ENCODE measurements at places on chromosomes 13 and 19. TPM values are rescaled to one million over a fixed set of nuclear protein-coding genes. Genes with fewer than 3 reads are reported as not detected.

GRCh38 chr13:55576389-55576788 is 1564.3 kb upstream of the PRR20A start:
- no peak for DNase-seq

LRRC4B gene
- 12.6 TPM for polyA plus RNA-seq

FFAR3 gene
- polyA plus RNA-seq, result 0.31 TPM

ODAD3 gene
- polyA plus RNA-seq, result 1.5 TPM

DNA sequence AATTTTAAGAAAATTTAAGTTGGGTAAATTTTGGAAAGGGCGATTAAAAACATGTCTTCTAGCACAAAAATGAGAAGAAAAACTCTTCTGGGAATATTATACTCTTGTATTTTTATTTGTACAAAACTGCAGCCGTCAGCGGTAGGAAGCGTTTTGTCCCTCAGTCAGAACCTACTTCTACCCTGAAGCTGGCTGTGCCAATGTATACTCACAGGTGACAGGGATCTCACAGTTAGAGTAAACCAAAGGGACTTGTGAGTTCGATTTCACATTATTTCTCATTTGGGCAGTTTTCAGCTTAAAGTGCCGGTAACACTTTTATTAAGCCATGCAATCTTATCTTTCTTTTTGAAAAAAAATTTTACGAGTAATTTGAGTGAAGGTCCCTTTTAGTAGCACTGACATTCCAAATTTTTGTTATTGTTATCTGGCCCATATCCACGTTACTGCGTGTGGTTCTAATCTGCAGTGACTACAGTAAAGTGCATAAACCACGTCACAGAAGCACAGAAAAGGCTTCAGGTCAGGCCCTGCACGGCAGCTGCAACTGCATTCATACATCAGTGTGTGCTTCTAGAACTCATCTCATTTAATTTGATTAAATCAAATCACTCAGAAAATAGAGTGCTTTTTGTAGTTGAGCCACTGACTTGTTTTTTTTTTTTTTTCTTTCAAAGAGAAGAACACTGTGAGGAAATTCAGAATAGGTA is 387.3 kb downstream of the LIG4 start:
- no peak for DNase-seq

GRCh38 chr19:33458807-33459206 is 62.8 kb downstream of the PEPD start:
- DNase-seq, result no peak

GRCh38 chr19:17020385-17020784 is 6.2 kb downstream of the CPAMD8 start:
- no peak for DNase-seq

DNA sequence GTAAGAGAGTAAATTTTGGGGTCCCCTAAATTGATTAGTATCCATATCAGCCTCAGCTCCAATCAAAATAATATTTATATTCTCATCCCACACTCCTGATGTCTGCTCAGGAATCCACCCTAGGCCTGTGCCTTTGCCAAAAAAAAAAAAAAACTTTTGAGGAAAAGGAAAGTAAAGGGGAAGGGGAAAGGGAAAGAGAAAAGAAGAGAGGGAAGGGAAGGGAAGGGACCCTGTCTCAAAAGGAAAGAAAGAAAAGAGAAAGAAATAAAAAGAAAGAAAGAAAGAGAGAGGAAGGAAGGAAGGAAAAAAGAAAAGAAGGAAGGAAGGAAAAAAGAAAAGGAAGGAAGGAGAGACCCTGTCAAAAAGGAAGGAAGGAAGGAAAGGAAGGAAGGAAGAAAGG is 91.8 kb upstream of the CACNA1A start:
- no peak for DNase-seq

DNA sequence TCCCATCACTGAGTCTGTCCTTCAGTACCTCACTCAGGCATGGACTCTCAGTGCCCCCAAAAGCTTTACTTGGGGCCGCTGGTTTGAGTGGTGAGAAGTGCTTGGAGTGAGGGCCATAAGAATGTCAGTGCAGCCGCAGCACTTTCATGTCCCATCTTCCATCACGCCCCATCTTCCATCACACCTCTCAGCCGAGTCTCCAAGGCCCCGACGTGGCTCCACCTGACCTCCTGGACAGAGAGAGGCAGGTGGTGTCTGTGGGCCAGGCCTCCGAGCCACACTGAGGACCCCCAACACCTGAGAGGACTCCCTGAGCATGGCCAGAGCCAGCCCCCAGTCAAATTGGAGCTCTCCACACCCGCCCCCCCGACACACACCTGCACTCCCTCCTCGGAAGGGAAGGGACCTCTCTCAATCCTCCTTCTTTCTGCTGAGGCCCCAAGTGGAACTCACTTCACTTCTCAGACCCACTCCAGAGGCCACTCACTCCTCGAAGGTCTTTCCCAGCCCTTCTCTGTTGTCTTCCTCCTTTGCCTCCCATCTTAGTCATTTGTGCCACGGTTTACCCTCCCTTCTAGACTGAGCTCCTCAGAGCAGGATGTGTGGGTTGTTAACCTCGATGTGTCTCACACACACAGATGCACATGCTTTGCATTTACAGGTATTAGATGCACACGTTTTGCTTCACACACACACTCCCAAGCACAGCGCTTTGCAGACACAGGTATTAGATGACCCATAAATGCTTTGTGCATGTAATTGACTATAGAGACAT is 65.7 kb upstream of the ATP12A start:
- no peak for DNase-seq

CYP4F3 gene
- 0.15 TPM for polyA plus RNA-seq

WDR62 gene
- 4.7 TPM for polyA plus RNA-seq

KCNN4 gene
- polyA plus RNA-seq, result 1.5 TPM

LIN7B gene
- 6.7 TPM for polyA plus RNA-seq

DNA sequence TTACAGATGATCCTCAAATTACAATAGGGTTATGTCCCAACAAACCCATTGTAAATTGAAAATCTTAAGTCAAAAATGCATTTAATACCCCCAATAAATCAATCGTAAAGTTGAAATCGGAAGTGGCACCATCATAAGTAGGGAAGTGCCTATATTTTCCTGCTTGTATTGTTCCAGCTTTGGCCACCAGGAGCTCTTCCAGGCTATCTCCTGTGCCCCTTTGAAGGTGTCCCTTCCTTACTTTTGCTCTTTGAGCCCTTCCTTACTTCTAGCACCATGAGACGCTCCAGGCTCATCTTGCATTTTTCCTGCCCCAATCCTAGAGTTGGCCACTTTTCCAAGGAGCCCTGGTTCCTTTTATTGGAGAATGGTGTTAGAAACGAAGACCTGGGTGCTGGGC is 163.0 kb upstream of the TSC22D1 start:
- no peak for DNase-seq

DNA sequence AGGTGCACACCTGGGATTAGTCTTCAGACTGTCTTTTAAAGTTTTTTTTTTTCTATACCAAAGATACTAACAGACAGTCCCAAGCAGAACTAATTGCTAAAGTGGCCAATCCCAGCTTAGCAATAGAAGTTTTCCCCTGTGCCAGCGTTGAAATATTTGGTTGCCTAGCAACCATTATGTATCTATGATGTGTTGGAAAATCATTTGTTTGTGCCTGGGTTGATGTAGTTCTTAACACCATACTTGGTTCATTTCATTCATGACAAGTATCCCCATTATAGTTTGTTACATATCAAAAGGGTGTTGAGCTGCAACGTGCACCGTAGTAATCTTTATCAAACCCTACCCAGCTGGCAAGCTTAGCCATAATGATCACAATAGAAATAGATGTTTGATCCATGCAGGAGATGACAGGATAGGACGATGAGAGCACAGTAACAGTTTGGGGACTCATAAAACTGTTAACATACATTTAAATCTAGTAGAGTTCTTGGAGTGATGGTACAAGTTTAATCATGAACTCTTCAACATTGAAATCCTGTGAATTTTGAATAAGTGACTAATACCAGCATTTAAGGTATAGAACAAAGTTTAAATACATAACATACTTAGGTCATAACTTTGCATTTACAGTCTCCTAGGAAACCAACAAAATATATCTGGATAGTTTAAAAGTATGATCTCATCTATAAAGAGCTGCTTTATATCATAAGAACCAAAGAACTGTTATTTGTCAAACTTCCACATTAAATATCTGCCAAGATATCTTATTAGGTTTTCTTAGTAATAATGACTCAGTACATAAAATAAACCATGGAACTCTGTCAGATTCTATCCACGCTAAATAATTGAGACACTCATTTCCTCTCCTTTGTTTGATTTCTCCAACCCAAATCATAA is 73.4 kb downstream of the MBNL2 start:
- DNase-seq, result no peak

DNA sequence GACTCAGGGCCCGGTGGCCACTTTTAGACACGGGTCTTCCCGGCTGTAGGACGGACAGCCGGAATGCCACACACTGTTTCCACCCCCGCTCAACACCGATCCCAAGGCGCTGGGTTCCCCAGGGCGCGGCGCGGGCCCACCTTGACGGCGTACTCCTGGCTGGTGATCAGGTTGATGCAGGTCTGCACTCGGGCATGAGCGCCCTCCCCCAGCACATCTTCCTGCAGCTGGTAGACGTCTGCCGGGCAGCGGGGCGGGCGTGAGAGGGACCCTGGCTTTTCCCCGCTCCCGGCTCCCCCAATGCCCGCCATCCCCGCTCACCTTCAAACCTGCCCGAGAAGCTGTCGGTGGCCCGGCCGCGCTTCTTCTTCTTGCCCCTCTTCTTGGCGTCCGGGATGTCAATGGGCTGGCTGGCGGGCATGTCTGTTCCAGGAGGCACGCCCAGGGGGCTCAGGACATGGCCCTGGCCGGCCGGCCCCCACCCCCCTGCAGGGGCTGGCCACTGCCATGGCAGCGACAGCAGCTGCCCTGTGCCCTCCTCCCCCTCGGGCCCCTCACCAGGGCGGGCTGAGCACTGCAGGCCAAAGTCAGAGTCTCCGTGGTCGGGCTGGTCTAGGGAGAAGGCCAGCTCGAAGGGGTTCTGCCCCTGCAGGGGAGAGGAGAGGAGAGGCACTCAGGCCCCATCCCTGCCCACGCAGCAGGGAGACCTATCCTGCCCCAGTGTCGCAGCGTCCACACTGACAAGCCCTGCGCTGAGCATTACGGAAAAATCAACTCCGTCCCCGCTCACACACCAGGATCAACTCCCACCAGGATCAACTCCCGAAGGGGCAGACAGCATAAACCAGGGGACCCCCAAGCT is 4.8 kb downstream of the MKNK2 start:
- DNase-seq, result no peak

GRCh38 chr13:42320375-42320787 is 48.4 kb downstream of the AKAP11 start:
- DNase-seq, result no peak

- DNase-seq, result no peak
Measured at GRCh38 chr13:40665126-40666044, 1.1 kb downstream of the FOXO1 start.

DNA sequence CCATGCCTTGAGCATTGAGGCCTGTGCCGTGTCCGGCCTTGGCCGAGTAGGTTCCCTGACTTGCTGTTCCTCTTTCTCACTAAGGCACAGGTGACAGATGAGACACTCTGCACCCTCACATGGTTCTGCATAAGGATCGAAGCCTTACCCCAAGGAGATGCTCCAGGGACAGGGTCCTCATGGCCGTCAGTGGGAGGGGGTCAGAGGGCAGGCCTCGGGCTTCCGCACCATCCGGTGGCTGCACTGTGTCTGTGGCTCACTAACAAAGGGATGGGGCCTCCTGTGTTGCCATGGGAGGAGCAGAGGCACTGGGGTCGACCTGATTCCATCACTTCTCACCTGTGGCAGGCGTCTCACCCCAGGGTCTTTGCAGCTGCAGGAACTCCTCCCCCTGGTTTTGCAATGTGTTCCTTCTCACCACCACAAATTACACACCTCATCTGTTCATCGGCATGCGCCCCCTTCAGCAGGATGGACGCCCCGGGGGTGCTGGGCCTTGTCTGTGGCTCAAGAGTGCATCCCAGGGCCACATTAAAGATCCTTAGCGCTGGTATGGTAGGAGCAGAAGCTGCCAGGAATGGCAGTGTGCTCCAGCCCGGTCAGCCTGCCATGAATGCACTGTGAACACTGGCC is 113.3 kb upstream of the SOX1 start:
- no peak for DNase-seq

GRCh38 chr19:18460900-18461299 is 23.0 kb upstream of the ISYNA1 start:
- no peak for DNase-seq

GRCh38 chr19:2330255-2330631 is 1.8 kb downstream of the SPPL2B start:
- DNase-seq, result no peak

- DNase-seq, result no peak
Measured at GRCh38 chr13:97425590-97425989, 8.4 kb upstream of the RAP2A start.

GRCh38 chr13:113730258-113730691 is 28.8 kb upstream of the TMEM255B start:
- no peak for DNase-seq

DNA sequence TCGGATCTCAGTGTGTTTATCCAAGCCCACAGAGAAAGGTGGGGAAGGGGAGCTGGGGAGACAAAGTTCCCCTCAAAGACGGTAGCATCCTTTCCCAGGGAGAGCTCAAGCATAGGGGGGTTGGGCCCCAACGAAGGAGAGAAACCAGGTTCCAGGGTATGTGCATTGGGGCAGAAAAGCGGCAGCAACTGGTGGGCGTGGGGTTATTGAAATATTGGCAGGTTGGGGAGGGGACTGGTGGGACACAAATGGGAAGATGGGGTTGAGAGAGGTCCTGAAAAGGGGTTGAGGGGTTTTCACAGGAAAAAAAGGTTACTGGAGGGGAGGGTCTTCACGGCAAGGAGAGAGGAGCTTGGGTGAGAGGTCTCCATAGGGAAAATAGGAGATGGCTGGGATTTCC is 1.0 kb downstream of the ASF1B start:
- no peak for DNase-seq

TPP2 gene
- 66.2 TPM for polyA plus RNA-seq

ZNF506 gene
- 33.8 TPM for polyA plus RNA-seq

PSG5 gene
- polyA plus RNA-seq, result 0.67 TPM

DNA sequence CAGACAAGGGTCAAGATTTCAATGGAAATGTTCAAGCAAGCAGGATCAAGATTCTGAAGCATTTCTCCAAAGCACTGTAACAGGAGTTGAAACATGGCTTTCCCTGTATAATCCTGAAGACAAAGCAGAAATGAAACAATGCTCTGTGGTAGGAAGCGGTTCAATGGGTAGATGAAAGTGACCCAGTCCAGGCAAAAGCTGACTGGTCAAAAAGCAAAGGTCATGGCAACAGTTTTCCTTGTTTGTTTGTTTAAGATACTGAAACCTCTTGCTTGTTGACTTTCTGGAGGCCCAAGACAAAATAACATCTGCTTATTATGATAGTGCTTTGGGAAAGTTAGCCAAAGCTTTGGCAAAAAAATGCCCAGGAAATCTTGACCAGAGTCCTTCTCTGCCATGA is 1343.9 kb upstream of the PCDH9 start:
- no peak for DNase-seq

ALG11 gene
- polyA plus RNA-seq, result 31.8 TPM

DNA sequence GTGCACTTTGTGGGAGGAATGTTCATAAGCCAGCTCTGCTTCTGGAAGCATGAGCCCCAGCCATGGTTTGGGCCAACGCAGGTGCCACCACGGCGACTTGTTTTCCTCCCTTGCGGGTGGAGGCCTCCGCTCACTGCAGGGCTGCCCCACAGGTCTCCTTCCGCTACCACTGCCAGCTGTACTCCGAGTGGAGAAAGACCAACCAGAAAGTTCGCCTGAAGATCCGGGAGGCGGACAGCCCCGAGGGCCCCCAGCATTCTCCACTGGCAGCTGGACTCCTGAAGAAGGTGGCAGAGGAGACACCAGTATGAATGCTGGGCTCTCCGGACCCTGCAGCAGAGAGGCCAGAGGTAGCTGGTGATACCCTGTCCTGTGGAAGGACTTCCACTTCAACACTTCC is 6.5 kb upstream of the HNRNPM start:
- no peak for DNase-seq
